Stimulated activated CD4-positive, alpha-beta T cell treated with anti-CD3 and anti-CD28 coated beads, Interleukin-1b, Interleukin-23, amount 100 ng/mL, for 1 hour (primary cell): ENCODE measurements at places on chromosomes 11 and 22.

DNA sequence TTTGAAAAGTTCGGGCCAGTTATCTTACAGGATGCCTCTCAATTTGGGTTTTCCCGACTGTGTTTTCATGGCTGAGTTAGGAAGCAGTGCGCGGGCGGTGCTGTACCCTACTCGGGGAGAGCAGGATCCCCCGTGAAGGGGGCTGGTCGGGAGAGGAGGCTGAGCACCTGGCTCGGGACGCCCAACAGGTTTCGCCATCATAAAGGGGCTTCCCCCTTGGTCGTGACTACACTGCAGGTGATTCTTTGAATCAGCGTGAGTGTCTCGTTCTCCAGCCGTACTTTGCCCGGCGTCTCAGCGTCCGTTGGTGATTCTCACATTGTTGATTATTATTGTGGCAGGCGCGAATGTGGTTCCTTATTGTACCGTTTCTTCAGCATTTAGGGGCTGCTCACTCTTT is 46.6 kb downstream of the ST14 start:
- DNase-seq, result no peak

DNA sequence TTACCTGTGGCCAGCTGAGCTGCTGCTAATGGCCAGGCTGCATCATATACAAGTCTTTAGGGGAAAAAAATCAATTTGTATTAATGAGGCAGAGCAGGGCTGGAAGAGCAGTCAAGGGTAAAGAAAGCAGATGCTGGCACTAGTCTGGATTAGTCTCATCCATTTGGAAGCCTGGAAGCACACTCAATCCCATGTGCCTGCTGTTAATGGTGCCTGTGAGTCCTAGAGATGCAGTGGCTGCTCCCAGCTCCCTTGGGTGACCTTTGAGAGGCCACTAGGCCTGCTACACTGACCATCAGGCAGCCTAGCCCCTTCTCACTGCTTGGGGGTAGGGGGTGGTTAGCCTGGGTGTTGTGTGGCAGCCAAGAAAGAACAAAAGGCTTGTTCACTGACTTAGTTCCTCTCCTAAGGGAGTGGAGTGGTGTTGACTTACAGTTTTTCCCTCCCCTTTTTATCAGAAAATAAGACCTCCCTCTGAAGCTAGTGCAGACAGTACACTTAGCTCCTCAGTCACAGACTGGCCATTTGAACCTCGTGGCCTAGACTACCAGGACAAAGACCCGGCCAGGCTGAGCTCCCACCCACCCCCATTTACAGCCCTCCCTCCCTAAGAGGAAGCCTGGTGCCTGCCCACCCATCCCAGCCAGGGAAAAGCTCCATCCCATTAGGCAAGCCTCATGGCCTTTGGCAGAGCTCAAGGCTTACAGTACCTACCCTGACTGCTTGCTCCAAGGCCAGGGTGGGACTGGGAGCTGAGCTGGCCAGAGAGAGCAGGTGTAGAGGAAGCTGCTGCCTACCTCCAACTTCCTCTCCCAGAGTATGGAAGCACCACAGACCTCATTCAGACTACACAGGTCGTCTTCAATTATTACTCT is 7.8 kb downstream of the PIK3IP1 start:
- DNase-seq, result no peak

- no peak for DNase-seq
These were observed 11.8 kb downstream of the RFPL1 start for GRCh38 chr22:29450222-29450621.

GRCh38 chr22:22835771-22836291 is 51.8 kb upstream of the IGLL5 start:
- no peak for DNase-seq

DNA sequence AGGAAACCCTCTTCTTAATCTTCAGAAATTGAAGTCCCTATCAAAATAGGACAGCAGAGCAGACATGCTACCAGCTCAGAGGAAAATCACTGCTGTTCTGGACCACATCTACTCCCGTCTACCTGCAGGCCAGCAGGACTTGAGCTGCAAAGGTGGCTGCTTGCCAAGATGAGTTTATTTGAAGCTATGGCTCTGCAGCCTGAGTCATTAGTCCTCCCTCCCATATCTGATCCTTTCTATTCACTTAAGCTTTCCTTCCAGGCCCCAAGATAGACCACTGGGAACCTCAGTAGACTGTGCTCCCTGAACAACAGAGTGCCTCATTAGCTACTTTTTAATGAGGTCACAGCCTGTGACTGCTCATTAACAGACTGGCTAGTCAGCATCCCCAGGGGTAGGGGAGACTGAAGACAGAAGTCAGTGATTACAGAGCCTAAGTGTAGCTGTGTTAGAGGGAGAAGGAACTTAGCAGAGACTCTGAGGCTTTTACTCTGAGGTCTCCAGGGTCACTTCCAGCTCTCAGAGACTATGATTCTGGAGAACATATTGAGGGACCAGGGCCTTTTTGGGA is 6.8 kb upstream of the OR10A2 start:
- no peak for DNase-seq

- DNase-seq, result no peak
These were observed 23.4 kb upstream of the BDNF start for GRCh38 chr11:27723687-27724086.

DNA sequence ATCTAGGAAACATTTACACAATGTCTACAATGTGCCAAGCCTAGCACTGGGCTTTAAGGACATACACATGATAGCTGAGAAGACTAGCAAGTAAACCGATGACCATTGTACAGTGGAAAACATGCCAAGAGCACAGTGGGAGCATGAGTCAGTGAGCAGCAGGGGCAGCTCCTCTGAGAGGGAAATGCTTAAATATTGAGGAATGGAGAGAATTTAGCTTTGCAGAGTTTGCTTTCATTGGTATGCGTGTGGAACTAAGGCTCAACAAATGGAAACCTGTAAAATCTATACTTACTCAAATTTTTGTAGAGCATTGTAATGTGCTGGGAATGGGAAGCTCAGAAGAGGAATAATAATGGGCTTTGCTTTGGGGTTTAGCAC is 282.3 kb downstream of the ST3GAL4 start:
- no peak for DNase-seq

DNA sequence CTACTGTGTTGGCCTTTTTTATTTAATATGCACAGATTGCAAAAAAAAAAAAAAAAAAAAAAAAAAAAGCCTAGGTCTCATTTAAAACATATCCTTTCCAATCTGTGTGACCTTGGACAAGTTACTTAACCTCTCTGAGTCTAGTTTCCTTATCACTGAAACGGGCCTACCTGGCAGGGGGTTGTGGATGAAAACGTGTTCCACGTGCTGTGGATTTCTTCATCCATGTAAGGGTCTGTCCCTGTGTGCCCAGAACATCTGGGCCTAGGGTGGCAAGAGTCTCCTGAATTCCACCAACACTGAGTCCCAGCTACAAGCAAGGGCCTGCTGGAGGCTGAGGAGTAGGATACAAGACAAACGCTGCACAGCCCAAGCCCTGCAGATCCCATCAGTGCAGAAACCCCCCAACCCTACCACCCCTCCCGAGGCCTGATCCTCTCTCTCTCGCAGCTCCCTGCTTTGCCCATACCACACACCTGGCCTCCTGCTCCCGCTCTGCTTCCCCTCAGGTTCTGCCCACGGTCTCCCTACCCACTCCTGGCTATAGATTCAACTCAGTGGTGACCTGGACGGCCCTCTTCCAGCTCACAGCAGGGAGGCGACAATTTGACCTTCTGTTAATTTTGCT is 4.7 kb upstream of the GNAZ start:
- DNase-seq, result no peak

DNA sequence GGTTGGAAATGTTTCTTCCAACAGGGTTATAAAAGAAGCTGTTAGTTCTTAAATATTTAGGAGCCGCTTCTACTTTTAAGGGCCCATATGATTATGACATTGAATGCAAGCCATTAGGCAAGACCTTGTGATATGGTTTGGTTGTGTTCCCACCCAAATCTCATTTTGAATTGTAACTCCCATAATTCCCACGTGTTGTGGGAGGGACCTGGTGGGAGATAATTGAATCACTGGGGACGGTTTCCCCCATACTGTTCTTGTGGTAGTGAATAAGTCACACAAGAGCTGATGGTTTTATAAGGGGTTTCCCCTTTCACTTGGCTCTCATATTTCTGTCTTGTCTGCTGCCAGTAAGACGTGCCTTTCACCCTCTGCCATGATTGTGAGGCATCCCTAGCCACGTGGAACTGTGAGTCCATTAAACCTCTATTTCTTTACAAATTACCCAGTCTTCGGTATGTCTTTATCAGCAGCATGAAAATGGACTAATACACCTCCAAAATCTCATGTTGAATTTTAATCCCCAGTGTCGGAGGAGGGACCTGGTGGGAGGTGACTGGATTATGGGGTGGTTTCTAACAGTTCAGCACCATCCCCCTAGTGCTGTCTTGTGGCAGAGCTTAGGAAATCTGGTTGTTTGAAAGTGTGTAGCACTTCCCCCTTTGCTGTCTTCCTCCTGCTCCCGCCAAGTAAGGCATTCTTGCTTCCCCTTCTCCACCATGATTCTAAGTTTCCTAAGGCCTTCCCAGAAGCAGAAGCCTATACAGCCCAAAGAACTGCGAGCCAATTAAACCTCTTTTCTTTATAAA is 4.3 kb downstream of the CD59 start:
- no peak for DNase-seq

GRCh38 chr11:114130629-114131277 is 71.2 kb downstream of the ZBTB16 start:
- DNase-seq, result no peak

- no peak for DNase-seq
These were observed 104.8 kb downstream of the ARHGAP42 start for GRCh38 chr11:100791860-100792259.

- DNase-seq, result no peak
These were observed 824 bp upstream of the CBX6 start for GRCh38 chr22:38872831-38873248.
